Thyroid gland (tissue), 4 donors: ENCODE measurements at places on chromosomes 5 and 9. TPM values are rescaled to one million over a fixed set of nuclear protein-coding genes. Genes with fewer than 3 reads are reported as not detected.

DNA sequence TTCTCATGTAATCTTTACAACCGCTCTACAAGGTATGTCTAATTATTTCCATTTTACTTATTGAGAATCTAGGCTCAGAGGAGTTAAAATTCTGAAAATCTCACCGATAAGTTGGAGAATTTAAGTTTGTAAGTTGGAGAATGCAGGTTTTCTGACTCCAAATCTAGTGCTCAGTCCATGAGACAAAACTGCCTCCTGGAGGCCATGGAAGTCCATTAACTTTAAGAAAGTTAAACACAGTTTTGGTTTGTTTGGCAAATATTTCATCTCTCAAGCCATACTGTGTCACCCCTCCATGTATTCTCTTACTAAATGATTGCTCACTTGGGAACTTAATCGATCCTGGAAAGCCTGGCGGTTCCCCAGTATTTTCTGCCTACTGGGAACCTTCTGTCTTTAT lies 52.6 kb downstream of the INIP start:
- no peak for DNase-seq

DNA sequence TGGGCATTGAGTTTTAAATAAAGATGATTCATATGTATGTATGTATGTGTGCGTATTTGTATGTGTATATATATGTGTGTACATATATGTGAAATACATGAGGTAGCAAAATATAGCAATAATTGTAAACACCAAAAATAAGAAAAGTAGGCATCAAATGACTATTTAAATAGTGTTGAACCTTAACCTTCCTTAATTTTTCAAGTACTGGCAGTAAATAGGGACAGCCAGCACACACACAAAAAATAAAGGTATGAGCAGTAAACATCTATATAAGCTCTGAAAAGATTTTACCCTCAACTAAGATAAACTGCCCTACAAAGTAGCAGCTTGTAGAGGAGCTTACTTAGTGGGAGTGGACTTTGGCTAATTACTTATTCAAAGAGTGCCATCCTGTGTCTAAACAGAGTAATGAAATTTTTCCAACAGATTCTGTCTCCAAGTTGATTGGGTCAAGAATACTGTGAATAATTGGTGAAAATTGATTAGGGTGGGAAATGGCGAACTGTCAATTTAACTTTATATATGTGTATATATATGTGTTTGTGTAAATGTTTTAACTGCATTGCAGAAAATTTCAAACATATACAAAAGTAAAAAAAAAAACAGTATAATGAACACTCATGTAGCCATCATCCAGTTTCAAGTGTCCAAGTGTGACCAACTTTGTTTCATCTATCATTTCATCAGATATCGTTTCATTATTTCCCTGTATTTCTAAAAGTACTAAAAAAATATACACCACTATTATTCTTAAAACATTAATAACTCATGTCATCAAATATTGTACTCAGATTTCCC lies 2.0 kb upstream of the ADAMTS6 start:
- DNase-seq, result no peak

DNA sequence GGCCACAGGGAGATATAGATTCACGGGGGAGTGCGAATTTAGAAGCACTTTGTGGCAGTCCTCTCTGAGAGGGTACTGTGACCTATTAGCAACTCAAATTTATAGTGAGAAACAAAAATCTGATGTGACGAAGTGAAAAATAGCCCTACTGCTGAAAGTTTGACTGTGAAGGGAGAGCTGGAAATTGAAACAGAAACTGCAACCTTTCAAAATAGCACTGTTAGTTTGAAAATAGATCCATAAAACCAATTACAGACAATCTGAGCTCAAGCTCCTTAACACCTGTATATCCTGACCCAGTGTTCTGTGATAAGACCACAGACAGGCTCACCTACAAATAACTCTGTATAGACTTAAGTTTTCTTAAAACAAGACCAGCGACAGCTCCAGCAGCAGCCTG lies 420.1 kb downstream of the IRX1 start:
- DNase-seq, result no peak

- no peak for DNase-seq
Observed at GRCh38 chr5:5705010-5705409, 282.5 kb downstream of the ICE1 start.

- no peak for DNase-seq
Observed at GRCh38 chr9:137194909-137195308, 5.6 kb downstream of the TPRN start.

DNA sequence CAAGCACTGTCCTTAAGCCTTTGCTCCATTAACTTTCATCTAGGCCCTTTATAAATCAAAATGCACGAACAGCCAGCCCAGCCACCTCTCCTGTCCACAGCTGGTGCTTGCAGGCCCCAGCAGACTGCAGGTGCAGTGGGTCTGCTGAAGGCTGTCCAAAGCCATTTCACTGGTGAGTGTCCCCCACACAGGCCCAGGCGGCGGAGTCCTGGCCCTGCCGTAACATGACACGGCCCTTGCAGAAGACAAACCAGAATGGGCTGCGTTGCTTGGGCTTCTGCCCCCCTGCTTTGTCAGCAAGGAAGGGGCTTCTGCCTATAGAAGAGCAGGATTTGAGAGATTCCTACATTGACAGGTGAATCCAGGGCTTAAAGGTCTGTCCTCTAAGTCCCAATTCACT lies 188.6 kb downstream of the NR3C1 start:
- DNase-seq, result no peak

- DNase-seq, result no peak
Observed at GRCh38 chr9:6973762-6974161, 216.0 kb downstream of the KDM4C start.

DNA sequence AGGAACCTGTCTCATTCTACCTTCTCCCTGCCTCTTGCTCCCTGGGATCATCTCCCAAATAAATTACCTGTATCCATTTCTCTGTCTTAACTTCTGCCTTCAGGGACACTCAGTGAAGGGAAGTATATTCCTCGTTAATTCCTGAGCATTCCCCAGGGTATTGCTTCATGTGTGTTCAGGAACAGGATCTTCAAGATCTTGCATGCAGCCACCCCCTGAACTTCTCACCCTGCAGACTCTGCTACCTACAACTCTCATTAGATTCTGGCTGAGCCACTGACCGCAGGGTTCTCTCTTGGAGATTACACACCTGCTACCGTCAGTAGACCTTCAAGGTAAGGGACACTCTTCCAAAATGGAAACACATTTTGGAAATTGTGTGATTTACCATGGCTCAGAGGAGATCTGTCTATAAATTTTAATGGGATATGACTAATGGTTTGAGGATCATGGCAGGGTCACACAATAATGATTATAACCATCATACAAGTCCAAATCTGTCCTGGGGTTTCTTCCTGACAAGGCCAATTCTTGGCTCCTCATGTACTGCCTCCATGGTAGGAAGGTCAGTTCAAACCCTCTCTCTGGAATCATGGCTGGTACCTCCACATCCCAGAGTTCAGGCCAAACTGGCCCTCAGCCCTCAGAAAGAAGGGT lies 38.9 kb upstream of the UGCG start:
- DNase-seq, result no peak

- no peak for DNase-seq
Observed at GRCh38 chr9:14379280-14379679, 65.3 kb upstream of the NFIB start.

- DNase-seq, result no peak
Observed at GRCh38 chr9:98230304-98230703, 25.1 kb downstream of the TBC1D2 start.

- DNase-seq, result no peak
Observed at GRCh38 chr9:131140112-131140511, 14.7 kb downstream of the NUP214 start.

GRCh38 chr9:123232332-123232731 lies 36.1 kb downstream of the STRBP start:
- DNase-seq, result no peak

GRCh38 chr5:104345222-104346016 lies 782.8 kb upstream of the NUDT12 start:
- DNase-seq, result no peak

- peak; percentile 98 for DNase-seq
Observed at GRCh38 chr5:81825237-81825636, 74.3 kb upstream of the SSBP2 start.

GRCh38 chr5:123450640-123451039 lies 27.4 kb upstream of the CEP120 start:
- peak; percentile 23 for DNase-seq

Gene IZUMO3
- total RNA-seq, result not detected

Gene MARVELD2
- 85.4 TPM for total RNA-seq

Gene FASTKD3
- 16.0 TPM for total RNA-seq

Gene AGTPBP1
- 21.0 TPM for total RNA-seq

Gene GLT6D1
- total RNA-seq, result not detected
